ENCODE measurements at places on chromosomes 3 and 15.

DNA sequence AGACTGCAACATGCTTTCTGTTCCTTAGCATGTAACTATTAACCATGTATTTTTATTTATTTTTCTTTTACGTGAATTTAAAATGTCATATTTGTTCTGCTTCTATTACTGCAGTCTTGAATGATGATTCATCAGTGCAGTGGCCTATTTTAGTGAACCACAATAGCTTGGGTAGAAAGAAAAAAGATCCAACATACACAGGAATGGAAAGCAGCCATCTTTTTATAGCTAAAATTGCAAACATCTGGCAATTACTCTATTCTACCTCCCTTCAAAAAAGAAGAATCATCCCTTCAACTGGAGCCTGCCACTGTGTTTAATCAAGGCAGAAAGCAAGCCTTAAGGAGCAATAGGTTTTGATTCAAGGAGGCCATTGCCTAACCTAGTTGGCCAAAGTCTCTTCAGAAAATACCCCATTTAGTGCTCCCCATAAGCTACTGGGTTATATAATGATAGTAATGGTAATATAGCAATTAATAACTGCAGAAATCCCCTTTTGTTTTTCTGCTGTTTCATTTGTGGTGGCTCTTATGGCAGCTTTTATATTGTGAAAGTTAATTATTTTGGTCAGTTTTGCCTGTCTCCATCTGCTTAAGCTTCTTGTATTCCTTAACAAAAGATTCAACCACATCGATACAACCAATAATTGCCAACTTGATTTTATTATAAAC, 267.3 kb downstream of the LPP start:
- no peak for DNase-seq

- DNase-seq: no peak
Measured at GRCh38 chr3:187798126-187798525, 52.9 kb upstream of the BCL6 start.

- DNase-seq: no peak
Measured at GRCh38 chr3:184380185-184380626, 352 bp downstream of the CHRD start.

DNA sequence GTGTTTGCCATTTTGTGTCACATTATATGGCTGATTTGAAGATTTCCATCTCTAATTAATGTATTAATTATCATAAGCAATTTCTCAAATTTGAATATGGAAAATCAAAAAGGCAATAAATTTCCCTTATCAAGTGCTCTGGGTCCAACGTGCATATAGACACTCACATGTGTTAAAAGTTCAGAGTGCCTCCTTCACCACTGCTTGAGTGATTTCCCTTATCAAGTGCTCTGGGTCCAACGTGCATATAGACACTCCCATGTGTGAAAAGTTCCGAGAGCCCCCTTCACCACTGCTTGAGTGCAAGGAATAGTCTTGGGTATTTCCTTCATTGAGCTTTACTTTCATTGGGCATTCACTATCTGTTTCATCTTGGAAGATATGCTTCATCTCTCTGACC, 421.0 kb upstream of the ZNF717 start:
- no peak for DNase-seq

GRCh38 chr3:13491206-13491974, 11.3 kb downstream of the HDAC11 start:
- no peak for DNase-seq

GRCh38 chr15:62450061-62450460, 285.0 kb upstream of the C2CD4B start:
- no peak for DNase-seq

DNA sequence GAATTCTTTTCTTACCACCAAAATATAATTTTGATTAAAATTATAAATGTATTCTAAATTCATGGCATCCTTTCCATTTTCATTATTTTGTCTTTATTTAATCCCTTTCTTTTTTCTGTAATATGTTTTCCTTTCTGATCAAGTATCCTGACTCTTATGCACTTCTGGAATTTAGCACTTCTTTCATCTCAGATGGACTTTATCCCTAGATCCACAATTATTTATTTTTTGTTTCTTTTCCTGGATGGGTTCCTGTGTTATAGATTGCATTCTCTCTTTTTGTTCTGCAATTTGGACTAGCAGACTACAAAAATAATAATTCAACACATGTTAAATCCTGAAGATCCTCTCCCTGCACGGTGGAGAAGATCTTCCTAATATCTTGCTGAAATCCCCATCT, 76.9 kb upstream of the CDIN1 start:
- no peak for DNase-seq

- no peak for DNase-seq
Measured at GRCh38 chr15:88987934-88988671, 74.9 kb upstream of the MFGE8 start.

GRCh38 chr15:57477736-57478522, 101.6 kb downstream of the CGNL1 start:
- peak; percentile 35 for DNase-seq

DNA sequence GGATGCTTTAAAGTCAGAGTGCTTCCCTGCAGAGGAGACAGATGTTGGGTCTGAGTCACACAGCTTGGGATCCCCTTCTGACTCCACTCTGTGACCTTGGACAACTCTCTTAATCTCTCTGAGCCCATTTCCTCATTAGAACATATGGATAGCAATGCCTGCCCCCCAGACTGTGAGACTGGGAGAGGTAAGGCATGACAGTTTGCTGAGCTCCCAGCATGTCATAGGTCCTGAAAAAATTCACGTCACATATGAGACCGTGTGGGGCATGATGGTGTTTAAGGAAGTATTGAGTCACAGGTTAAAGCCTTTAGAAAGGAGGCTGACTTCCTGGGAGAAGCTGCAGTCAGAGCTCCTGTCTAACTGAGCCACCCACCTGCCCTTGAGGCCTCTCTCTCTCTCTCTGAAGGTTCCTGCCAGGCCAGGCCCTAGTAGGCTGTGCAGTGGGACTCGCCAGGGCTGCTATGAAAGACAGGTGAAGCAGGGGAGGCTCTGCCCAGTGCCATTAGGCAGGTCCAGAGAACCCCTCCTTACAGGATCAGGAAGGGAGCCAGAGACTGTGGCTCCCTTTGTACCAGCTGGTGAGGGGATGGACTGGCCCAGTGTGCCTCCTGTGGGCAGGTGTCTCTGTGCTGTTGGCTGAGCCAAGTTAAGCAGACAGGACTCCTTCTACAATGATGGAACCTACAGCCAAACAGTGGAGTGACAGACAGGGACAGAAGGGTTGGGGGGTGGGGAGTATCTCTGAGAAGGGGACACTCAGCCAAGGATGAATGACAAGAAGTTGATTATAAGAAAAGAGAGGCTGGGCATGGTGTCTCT, 19.5 kb upstream of the DOCK3 start:
- DNase-seq: no peak

DNA sequence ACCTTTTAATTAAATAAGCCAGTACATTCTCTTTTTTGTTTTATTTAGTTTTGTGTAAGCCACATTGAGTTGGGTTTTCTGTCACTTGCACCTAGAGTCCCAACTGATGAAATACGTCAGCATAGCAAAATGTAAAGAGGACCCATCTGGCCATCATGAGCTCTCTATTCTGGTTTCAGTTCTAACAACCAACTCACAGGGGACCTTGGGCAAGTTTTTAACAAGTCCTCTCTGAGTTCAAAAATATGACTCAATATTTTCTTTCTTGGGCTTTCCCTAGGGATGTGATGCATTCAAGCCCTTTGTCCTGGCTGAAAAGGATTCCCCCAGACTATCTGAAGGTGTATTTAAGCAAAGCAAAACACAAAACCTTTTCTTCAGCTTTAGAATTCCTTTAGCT, 32.9 kb downstream of the PLCH1 start:
- DNase-seq: no peak

DNA sequence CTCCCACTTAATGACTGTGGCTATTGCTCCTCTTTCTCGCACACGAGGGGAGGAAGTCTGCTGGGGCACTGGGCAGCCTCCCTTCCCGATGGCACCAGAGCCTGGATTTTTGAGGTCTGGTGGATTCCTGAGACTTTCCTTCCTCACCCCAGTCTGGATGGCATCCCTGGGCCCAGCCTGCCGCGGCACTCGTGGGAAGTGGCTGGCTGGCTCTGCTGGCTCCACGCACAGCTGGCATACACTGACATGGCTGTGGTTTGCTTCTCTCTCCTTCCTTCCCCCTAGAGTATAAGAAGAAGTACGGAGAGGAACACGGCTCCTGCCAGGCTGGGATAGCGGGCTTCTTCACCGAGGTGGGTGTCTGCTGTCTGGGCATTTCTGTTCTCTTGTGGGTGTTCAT, 319.8 kb upstream of the LRRFIP2 start:
- DNase-seq: no peak

GRCh38 chr15:88011533-88011932, 245.0 kb downstream of the NTRK3 start:
- no peak for DNase-seq

- DNase-seq: no peak
Measured at GRCh38 chr15:30901889-30902288, 1.8 kb upstream of the FAN1 start.

DNA sequence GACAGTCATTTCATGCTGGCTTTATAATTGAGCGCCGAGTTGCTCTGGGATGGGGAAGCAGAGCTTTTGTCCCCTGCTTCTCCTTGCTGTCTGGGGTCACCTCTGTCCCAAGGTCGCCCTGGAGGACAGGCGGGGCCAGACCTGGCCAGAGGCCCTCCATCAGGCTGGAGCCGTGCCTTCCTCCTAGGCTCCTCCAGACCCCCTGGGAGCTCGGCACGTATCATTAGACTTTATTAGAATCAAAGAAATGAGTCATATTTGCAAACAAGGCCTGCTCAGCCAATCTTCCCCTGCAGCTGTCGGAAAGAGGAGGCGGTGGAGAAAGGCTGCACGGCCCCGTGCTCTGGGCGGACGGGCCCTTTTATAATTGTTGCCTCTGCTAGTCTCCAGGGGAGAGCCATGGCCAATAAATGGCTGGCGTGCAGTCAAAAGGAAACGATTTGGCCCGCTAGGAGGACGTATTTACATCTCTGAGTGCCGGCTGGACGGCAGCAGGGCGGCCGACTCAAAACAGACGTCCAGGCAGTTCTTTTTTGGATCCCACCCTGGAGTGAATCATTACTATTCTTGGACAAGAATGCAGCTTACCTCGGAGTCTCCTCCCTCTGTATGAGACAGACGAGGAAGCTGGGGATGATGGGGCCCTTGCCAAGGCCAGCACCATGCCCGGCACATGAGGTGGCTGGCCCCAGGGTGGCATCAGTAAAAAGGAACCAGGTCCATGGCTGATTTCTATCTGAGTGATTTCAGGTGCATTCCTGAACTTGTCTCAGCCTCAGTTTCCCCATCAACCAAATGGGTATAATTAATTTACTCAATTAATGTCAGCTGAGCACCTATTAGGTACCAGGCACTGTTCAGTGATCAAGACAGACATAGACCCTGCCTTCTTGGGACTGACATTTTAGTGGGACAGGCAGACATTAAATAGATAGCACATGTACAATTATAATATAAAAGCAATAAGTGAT, 50.6 kb downstream of the SLC6A6 start:
- no peak for DNase-seq

GRCh38 chr3:76107935-76108570, 322.7 kb upstream of the ZNF717 start:
- DNase-seq: no peak

GRCh38 chr3:52516509-52517195, 17.0 kb downstream of the NT5DC2 start:
- DNase-seq: no peak

GRCh38 chr3:47009225-47010110, 30.0 kb downstream of the NBEAL2 start:
- DNase-seq: peak; percentile 92

DNA sequence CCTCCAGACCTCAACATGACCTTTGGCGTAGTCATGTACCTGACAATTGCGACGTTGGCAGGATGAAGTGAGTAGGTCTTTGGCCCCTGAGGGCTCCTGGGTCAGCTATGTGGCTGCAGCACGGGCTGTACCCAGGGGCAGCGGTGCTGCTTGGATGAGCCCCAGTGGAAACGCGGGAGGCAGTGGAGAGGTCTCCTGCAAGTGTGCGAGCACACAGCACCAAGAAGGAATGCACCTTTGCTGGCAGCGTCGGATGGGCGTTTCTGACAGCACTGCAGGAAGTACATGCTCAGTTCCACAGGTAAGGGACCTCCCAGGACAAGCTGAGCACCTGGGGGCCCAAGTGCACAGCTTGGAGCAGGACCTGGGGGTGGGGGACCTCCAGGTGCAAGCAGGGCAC, 67.4 kb upstream of the UNC13C start:
- no peak for DNase-seq

DNA sequence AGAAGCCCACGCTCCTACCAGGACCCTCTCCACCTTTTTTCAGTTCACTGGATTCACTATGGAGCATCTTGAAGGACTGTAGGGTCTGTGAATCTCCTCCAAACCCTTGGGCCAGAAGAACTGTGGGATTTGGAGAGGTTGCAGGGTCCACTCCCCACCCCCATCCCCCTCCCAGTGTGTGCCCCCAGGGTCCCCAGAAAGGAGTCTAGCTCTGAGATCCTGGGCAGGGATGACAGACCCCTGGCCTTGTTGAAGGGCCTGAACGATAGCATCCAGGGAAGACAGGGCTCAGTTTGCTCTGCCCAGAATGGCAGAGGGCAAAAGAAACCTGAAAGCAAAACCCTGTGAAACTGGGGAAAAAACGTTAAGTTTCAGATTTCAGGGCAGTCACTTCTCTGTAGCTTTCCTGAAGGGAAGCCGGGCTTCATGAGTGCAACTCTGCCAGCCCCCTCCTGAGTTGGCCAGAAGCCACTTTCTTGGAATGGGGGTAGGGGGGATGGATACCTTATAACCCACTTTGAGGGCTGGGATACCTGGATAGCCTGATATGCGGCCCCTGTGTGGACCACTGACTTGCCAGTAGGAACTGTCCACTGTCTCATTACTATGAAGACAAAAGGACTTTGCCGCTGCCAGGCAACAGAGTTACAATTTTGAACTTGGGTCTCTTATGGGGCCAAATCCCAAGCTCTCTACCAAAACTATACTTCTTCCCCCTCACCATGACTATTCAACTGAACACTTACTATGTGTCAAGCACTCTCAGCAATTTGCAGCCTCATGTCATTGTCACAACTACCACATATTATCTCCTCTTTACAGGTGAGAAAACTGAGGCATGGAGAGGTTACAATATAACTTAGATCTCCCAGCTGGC, 1.6 kb upstream of the CISH start:
- no peak for DNase-seq

DNA sequence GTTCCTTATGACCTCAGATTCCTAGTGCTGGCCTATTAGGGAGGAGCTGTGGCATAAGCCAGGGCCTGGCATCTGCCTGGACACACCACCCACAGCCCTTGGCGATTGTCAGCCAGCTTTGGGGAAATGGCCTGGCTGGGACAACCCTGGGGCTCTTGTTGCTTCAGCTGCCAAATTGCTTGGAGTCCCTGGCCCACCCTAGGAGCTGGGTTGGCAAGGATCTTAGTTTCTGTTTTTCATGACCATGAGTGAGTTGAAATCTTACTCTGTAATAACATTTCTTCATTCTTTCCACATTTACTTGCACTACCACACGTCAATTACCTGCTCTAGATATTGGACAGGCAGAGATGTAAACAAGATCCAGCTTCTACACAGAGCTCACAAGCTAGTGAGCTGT, 1.9 kb upstream of the MYZAP start:
- DNase-seq: no peak

DNA sequence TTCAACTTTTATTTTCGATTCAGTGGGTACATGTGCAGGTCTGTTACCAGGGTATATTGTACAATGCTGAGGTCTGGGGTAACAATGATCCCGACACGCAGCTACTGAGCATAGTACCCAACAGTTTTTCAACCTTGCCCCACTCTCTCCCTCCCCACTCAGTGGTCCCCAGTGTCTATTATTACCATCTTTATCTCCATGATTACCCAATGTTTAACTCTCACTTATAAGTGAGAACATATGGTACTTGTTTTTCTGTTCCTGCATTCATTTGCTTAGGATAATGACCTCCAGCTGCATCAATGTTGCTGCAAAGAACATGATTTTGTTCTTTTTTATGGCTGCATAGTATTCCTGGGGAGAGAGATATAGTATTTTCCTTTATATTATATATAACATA, 75.7 kb upstream of the EPHB3 start:
- no peak for DNase-seq

Measured in GM18507 (cell line).